ENCODE measurements at places on chromosomes 11 and 22.

DNA sequence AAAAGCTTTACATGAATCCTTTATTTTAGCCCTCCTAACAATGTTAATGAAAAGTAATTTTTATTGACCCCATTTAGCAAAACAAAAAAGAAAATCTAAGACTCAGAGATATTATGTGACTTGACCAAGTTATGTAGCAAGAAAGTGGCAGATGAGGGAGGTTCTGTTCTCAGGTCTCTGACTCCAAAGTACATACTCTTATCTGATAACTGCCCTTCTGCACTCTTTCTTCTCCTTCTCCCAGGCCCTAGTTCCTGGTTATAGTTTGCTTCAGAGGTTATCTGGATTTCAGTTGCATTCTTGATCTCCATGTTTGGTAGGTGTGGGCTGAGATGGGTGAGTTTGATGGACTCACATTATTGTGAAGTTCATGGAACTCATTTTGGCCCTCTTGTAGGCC lies 4.5 kb downstream of the OR9Q2 start:
- no peak for DNase-seq

- no peak for DNase-seq
These were observed 125.7 kb downstream of the KIRREL3 start for GRCh38 chr11:126874831-126875230.

- no peak for DNase-seq
These were observed 13.6 kb upstream of the CD3E start for GRCh38 chr11:118290923-118291322.

DNA sequence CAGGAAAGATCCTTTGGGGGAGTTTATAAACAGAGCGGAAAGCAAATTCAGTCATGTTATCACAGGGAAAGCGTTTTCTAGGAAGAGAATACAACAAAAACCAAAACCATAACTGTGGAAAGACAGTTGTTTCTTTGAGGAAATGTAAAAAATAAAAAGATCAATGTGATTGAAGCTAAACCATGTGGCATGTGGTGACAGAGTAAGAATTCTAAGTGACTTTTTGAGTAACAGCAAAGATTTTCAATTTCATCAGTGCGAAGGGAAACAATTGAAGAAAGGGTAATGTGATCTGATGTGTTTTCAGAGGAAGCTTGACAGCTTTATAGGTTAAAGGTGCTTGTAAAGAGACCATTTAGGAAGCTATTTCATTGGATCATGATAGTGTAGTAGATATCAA lies 575.9 kb upstream of the CHORDC1 start:
- DNase-seq: no peak

GRCh38 chr11:73851046-73851764 lies 25.4 kb downstream of the COA4 start:
- no peak for DNase-seq

DNA sequence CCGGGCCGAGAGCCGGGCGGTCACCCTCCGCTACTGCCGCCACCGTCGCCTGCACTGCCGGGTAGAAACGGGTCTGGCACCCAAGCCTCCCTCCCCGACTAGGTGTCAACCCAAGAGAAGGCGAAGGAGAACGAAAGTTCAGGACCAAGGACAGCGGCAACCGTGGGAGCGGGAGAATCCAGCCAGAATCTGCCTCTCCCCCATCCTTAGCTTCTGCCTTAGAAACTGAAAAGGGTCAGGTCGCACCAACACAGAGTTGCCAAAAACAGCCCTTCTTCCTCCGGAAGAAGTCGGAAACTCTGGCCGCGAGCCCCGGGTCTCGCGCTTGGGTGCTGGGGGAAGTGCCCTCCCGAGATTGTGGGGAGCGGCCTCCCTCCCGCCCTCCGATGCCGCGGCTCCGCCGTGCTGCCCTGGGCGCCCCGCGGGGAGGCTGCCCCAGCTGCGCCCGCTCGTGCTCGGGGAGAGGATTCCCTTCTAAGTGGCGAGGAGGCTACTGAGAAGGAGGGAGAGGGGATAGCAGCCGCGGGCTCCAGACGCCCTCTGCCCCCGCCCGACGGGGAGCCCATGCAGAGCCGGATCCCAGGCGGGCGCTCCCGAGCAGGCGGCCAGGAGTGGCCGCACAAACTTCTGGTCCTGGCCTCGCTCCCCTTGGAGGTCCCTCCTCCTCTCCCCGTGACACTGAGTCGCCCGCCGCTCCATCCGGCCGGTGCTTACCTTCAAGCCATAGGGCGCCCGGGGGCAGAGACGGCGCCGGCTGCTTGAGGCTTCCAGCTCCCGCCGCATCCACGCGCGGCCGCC lies 637 bp downstream of the DRD2 start:
- DNase-seq: peak; percentile 79

DNA sequence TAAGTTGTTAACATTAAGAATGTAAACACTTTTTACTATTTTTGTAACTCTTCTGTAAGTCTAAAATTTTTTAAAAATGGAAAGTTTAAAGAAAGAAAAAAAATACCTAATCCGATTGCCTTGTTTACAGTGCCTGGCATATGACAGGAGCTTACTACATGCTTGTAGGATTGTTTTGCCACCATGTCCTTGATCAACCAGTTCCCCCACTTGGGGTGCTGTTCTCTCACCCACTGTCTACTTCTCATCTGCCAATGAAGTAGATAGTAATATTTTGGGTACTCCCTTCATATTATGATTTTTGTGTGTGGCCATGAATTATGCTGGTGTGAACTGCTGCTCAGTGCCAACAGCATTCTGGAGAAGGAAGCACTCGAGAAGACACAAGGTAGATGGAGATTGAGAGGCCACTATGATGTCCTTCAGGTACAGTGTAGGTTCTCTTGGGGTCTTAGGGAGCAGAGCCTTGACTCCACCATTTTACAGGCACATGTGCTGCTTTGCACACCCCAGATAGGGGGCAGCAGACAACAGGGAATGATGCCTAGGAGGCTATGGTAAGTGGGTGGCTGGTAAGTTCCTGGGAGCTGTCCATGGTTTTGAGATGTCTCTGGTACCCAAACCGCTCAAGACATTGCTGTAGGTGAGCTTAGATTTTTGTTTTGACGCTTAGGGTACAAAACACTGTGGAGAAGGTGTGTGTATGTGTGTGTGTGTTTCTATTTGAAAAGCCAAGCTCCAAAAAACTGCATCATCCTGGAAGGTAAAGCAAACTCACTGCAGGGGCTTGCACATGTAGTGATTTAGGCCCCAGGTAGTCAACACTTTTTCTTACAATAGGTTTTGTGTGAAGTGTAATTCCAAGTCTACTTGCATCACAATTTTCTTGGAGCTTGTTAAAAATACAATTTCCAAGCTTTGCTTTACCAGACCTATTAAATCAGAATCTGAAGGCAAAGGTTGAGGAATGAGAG lies 494.5 kb upstream of the LARGE1 start:
- peak; percentile 56 for DNase-seq

DNA sequence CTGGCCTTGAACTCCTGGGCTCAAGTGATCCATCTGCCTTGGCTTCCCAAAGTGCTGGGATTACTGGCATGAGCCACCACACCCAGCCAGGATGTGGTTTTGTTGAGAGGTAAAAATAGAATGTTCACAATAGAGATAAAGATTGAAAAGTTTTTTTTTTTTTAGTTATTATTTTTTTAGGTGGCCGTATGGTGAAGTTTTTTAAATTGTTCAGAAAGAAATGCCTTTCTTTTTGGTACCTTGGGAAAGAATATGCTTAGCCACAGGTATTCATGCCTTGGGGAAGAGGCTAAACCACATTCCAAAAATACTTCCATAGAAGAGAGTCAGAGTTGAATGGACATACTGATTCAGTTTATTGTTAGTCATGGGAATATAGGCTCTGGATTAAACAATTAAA lies 143.4 kb downstream of the C11orf91 start:
- DNase-seq: peak; percentile 94

- DNase-seq: peak; percentile 66
These were observed 63.7 kb downstream of the PPFIBP2 start for GRCh38 chr11:7577291-7578190.

DNA sequence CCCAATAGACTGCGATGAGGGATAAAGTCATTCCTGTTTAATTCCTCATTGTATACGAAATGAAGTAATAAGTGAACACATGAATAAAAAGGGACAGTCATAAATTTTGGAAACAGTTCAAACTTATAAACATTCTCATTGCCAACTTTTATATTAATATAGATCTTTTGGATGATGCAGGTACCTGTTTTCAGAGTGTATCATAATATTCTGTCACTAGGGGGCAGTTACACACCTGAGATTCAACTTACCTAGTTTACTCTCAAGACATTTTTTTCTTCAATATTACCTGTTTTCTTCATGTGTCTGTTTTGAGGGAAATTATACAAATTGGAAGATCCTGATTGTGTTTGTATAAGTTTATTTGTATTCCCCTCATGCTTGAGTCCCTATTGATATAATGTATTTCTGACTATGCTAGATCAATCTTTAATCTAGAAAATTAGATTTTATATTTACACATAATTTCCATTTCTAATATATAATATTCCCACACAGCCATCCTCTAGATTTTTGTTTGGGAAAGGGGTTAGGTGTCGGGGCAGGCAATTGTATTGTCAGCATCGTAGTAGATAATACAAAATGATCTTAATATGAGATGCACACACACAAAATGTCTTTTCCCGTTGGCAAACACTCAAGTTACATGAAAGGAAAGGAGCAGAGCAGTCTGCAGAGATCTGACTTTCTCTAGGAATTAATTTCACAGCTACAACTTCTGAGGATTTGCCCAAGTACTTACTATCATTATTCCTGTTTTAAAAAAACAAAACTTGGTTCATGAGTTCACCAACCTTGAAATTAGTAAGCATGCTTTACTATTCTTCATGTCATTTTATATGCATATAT lies 18.4 kb downstream of the FDX1 start:
- no peak for DNase-seq

GRCh38 chr22:44479662-44480061 lies 18.4 kb downstream of the RTL6 start:
- DNase-seq: no peak
